ENCODE measurements at places on chromosomes 1 and 21. TPM values are rescaled to one million over a fixed set of nuclear protein-coding genes. Genes with fewer than 3 reads are reported as not detected.

DNA sequence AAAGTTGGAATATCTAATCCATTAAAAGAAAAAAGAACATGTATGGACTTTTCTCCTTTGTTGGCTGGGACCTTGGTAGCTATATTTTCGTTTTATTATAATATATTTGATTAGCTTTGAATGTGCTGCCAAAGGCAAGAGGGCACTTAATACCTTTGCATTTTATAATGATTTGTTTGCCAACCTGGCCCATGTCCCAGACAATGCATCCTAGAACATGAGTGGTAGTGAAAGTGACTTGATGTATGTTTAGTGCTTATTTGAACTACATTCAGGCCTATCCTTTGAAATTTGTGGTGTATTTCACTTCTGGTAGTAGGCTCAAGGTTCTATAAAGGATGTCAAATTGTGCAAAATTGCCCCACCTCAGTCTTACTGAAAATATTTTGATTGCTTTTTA lies 25.9 kb downstream of the CACHD1 start:
- DNase-seq, result no peak
- H3K4me3 ChIP-seq, result no peak overlapping the region
- H3K4me1 ChIP-seq, result peaks cover 6% of the 10 kb centered on the region
- no peak overlapping the region for H3K27ac ChIP-seq
- H3K36me3 ChIP-seq, result no peaks in the 10 kb centered on the region
- peaks cover 3% of the 10 kb centered on the region for H3K27me3 ChIP-seq

DNA sequence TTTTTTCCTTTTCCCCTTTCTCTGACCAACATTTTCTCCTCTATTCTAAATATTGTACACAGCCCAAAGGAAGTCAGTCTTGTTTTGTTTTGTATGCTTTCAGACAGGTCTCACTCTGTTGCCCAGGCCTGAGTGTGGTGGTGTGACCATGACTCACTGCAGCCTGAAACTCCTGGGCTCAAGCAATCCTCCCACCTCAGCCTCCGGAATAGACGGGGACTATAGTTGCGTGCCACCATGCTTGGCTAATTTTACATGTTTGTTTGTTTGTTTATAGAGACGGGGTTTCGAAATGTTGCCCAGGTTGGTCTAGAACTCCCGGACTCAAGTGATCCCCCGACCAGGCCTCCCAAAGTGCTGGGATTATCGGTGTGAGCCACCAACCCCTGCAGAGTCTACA lies 72.8 kb downstream of the NRIP1 start:
- no peak overlapping the region for H3K4me3 ChIP-seq
- no peak for DNase-seq
- peaks cover 4% of the 10 kb centered on the region for H3K36me3 ChIP-seq
- H3K27ac ChIP-seq, result no peak overlapping the region
- no peaks in the 10 kb centered on the region for H3K27me3 ChIP-seq

The FCAMR gene
- not detected for total RNA-seq

The OR2T1 gene
- total RNA-seq, result not detected

- H3K27me3 ChIP-seq, result no peaks in the 10 kb centered on the region
- no peak for DNase-seq
- no peak overlapping the region for H3K4me3 ChIP-seq
These were observed 58.5 kb downstream of the PHACTR4 start for GRCh38 chr1:28428012-28428411.

- no peak overlapping the region for H3K27ac ChIP-seq
- H3K4me1 ChIP-seq, result peaks cover 11% of the 10 kb centered on the region
- H3K27me3 ChIP-seq, result peaks cover 5% of the 10 kb centered on the region
- no peak overlapping the region for H3K4me3 ChIP-seq
These were observed 7.3 kb downstream of the SYNC start for GRCh38 chr1:32695098-32695904.

DNA sequence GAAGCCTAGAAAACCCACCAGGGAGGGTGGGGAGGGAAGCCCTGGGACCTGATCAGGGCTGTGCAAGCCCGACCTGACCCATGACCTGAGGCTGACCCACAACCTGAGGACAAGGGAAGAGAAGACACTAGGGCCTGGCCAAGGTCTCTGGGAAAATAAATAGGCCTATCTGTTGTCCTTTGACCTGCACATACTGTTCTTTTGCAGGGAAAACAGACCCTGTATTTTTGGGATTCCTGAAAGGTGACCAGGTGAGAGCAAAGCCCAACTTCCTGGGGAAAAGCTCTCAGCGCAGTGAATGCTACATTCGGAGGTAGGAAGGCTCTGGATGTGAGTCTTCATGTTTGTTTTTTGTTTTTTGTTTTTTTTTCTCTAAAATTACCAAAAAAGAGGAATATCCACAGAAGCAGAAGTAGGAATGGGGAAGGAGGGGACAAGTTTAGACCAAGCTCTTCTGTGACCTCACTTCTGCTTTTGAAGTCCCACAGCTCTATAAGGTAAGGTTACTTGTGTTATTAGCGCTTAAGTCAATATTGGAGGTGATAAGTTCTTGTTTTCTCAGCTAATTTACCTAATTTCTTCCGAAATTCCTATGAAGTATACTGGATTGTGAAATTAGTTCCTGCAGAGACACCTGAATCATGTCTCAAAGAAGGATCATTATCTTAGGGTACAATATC lies 26.2 kb upstream of the LYST start:
- no peaks in the 10 kb centered on the region for H3K27me3 ChIP-seq
- no peak overlapping the region for H3K4me3 ChIP-seq
- H3K36me3 ChIP-seq, result peaks cover 2% of the 10 kb centered on the region
- peaks cover 19% of the 10 kb centered on the region for H3K4me1 ChIP-seq
- DNase-seq, result no peak

The PALMD gene
- total RNA-seq, result not detected

The SELP gene
- total RNA-seq, result 0.45 TPM

Data from activated CD4-positive, alpha-beta T cell treated with anti-CD3 and anti-CD28 coated beads, Interleukin-2, amount 10 ng/mL, durations not matched to agents 7 days and 5 days (primary cell).